ENCODE measurements at places on chromosomes 7 and 10.

- DNase-seq = no peak
Measured at GRCh38 chr10:107631876-107632275, 467.4 kb upstream of the SORCS1 start.

DNA sequence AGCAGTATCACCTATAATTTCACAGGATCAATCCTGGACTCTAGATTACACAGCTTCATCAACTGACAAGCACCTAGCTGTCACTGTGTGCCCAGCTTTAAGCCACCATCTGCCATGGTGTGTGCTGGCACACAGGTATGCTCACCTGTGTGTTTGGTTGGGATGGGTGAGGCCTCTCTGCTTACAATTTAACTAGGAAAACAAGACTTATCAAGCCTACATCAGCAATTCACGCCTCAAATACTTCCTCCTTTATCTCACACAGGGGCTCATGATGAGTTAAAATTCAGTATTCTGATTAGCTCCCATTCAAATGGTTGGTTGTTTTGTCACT is 608.2 kb downstream of the PARD3 start:
- no peak for DNase-seq

- DNase-seq = no peak
Measured at GRCh38 chr7:23004247-23004520, 9.7 kb downstream of the HYCC1 start.

DNA sequence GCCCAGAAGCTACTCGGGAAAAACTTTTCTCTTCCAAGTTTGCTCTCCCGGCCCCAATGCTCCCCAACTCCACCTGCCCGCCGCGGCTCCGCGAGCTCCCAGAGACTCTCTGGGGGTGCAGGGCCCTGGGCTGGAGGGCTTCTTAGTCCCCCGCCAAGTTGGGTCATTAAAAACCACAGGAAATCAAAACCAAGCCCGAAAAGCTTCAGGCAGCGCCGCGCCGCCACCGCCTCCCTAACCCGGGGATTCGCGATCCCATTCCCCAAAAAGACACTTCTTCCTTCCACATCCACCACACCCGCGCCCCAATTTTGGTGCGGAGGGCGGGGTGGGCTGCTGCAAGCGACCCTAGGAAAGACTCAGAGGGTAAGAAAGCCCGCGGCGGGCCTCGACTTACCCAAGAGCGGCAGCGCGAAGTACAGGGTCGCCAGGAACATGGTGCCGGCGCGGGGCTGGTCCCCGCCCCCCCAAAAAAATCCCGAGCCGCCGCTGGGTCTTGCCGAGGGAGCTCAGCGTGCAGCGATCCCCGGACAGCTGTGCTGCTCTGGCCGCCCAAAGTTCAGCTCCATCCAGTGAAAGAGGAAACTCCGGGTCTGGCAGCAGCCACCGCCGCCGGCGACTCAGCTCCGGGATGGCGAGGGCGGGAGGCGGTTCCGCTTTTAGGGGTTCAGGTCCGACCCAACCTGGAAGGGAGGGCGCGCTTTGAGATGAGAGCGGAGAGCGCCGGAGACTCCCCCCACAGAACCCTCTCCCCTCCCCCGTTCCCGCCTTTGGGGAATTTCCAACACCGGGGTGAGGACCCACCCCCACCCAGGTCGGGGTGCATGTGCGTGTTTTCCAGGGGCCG is 1.2 kb downstream of the GFRA1 start:
- no peak for DNase-seq

DNA sequence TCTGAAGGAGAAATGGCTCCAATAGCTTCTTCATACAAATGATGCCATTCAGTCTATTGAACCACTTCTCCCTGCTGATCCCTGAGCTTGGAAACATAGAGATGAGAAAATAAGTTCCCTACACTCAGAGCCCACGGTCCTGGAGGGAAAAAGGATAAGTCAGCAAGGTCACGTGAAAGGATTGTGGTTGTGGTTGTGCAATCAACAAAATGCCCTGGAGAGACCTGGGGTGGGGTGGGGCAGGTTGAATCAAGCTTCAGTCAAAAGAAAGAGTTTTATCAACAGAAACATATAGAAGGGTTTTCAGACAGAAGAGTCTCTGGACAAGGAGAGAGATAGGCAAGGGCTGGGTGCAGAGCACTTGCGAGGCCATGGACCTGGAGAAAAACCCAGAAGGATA is 30.1 kb downstream of the C10orf90 start:
- DNase-seq = no peak

- no peak for DNase-seq
Measured at GRCh38 chr10:31261511-31262311, 57.3 kb upstream of the ZEB1 start.

- no peak for DNase-seq
Measured at GRCh38 chr7:82188636-82189035, 254.9 kb downstream of the CACNA2D1 start.

DNA sequence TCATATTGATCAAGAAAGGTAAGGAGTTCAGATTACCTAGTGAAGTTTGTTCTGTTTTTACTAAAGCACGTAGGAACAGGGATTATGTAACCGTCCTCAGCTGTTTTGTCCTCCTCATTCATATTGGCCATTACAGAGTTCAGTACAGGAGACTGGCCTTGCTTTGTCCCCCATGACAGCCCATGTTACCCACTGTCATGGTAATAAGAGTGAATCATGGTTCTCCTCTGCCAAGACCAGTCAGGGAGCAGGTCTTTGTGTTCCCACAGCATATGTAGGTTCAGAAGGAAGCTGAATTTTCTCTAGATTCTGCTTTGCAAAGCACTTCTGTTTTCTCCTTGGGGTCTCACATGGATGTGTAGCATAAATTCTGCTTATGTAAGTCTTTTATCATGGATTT is 106.2 kb upstream of the GPR141 start:
- no peak for DNase-seq

- no peak for DNase-seq
Measured at GRCh38 chr10:29876008-29876555, 183.3 kb downstream of the JCAD start.

GRCh38 chr7:127769696-127770400 is 117.9 kb downstream of the SND1 start:
- DNase-seq = no peak

DNA sequence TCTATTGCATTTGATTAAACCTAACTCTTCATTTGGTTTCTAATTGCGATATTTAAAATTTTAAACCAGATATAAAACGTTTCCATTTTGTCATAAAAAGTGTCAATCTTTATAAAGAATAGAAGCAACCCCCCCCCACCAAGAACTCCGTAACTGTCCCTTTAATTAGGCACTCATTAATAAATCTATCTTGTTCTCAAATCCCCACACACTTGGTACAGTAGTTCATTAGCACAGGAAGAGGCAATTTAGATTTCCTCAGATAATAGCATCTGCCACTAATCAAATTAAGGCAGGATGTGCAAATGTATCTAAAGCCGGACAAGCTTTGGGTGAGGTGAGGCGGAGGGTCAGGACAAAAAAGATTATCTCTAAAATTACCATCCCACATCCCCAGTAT is 1143.3 kb upstream of the AUTS2 start:
- no peak for DNase-seq

DNA sequence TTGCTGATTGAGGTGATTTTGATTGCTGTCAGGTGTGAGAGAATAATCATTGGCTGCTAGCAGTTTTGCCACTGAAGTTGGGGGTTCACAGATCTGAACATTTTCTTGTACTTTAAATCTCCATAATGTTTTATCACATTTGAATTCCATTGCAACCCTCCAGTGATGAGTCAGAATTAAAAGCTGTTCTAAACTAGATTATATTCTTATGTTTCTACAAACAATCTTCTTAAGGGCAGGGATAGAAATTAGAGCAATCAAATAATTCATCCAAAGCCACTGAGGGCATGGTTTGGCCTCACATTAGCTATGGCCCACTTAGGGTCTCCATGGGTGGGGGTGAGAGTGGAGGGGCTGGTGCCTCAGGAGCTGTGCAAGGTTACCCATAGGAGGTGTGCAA is 53.0 kb upstream of the RPA3 start:
- no peak for DNase-seq

GRCh38 chr7:43655584-43655983 is 72.7 kb downstream of the STK17A start:
- no peak for DNase-seq
